ENCODE measurements at places on chromosomes 13 and 19.

GRCh38 chr19:964761-965694, 19.1 kb upstream of the WDR18 start:
- no peak for DNase-seq

DNA sequence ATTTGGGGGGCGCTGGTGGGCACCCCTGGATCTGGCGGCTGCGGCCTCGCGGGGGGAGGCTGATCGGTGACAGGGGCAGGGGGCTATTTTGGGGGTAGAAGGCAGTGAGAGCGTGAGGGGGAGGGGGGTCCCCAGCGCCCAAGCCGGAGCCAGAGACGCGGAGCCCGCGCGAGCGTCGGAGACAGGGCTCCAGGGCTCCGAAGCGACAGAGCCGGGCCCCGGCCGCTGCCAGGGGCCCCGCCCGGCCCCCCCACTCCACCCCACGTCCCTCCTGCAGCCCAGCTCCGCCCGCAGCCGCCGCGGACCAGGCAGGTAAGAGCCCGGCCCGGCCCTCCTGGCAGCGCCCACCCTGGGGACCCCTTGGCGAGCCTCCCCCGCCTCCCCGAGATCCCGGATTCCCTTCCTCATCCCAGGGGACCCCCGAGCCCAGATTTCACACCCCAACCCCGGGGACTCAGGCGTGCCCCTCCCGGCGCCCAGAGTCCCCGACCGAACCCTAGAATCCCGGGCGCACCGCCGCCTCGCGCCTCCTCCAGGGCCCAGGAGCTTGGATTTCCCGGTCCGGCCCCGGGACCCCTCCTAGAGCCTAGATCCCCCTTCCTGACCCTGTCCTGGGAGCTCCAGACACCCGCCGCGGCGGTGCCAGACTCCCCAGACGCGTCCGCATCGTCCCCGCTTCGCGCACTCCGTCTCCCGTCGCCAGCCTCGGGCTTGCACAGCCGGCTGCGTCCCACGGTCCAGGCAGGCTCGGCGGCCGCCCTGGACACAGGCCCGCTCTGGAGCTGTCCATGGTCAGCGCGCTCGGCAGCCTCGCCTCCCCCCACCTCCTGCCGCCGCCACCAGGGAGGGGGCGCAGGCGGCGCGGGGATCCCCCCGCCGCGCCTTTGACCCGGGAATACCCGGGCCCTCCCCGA, at the start of gene PPFIA3:
Gene PPFIA3, plus strand, starts transcription at position 134 of the 914 bp plus-strand sequence. CDS start 8,330 bp downstream, outside the sequence.
- DNase-seq = peak; percentile 39

GRCh38 chr13:67554286-67554685, 324.1 kb upstream of the PCDH9 start:
- DNase-seq = no peak

DNA sequence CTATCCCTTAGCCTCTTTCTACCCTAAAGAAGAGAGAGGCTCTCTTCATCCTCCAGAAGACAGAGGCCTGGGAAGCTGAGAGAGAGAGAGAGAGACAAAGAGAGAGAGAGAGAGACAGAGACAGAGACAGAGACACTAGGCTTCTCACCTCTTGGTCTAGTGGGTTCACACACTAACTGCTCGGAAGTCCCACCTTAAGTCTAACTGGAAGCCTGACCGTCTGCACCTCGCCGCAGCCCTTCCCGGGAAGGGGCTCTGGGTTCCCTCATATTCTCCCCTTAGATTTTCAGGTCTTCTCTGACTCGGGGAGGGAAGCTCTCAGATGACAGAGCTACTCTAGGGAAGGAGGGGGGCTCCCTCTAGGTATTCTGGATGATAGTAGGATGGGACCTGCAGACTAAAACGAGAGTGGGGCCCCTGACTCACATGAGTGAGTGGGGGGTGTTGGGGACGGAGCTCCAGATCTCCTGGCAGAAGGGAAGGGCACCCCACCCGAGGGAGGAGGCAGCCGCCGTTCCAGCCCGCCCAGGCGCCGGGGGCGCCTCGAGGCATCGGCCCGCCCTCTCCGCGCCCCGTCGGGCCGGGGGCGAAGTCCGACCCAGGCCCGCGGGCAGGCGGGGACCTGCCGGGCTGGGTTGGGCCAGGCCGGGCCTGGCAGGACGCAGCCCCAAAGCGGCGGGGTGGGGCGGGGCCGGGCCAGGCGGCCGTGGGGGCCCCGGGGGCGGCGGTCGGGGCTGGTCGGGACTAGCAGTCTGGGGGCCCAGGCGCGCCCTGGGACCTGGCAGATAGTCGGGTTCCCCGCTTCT, 2.0 kb upstream of the JUNB start:
- DNase-seq = no peak

DNA sequence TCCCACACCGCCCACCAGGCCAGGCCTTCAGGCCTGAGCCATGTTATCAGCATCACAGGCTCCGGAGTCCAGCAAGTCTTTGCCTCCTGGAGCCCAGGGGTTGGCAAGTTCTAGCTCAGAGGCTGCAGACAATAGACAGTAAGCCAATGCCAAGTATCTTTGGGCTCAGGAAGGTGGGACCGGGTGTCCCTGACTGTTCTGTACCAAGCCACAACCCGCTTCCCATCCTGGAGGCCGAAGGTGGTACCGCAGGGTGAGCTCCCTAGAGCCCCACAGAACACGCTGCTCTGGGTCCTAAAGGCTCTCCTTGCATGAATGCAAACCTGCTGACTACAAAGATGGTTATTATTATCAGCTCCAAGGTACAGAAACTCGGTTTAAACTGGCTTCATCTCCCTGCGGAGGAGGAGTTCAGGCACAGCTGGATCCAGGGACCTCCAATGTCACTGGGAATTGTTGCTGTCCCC, 5.5 kb upstream of the FSTL3 start:
- no peak for DNase-seq

GRCh38 chr13:40169476-40169875, 497.0 kb downstream of the FOXO1 start:
- no peak for DNase-seq

- DNase-seq = no peak
Observed at GRCh38 chr19:10190026-10190425, 4.7 kb downstream of the DNMT1 start.

DNA sequence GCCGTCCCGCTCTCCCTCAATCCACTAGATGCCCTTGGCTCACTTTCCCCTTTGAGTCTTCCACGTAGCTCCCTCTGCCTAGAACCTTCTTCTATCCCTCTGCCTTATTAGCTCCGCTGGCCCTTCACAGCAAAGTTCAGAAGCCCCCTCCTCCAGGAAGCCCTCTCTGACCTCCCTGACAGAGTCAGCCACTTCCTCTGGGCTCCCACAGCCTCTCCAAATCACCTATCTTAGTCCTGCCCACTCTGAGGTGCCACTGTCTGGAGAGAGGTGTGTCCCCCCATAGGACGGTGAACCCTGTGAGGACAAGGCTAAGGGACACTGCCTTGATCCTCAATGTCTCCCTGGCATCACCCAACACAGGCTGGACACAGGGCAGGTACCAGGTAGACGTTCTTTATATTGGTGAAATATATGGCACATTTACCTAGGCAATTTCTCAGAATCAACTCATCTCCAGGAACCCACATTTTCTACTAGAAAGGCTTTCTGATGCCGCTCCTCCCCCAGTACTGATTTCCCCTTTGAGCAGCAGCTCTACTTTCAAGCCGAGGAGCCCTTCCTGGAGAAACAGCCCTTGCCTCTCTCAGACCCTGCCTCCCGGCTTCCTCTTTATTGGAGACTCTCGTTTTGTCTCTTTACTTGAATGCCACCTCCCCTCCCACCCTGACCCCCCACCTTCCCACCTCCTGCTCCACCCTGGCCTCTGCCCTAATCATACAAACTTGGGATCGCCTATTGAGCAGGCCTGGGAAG, 3.4 kb upstream of the TGFB1 start:
- no peak for DNase-seq

GRCh38 chr13:19289180-19289579, 107.6 kb upstream of the TUBA3C start:
- DNase-seq = no peak

- no peak for DNase-seq
Observed at GRCh38 chr19:19460258-19460731, 54.8 kb downstream of the GATAD2A start.

- DNase-seq = no peak
Observed at GRCh38 chr19:23789246-23789645, 30.6 kb upstream of the ZNF681 start.
